ENCODE measurements at places on chromosomes 4 and X. TPM values are rescaled to one million over a fixed set of nuclear protein-coding genes. Genes with fewer than 3 reads are reported as not detected.

CTPS2 gene
- 10.3 TPM for polyA plus RNA-seq

L1CAM gene
- 2.1 TPM for polyA plus RNA-seq

- H3K4me1 ChIP-seq = no peaks in the 10 kb centered on the region
- H3K27me3 ChIP-seq = no peaks in the 10 kb centered on the region
- no peak overlapping the region for H3K4me3 ChIP-seq
- peak; percentile 26 for DNase-seq
- no peaks in the 10 kb centered on the region for H3K36me3 ChIP-seq
These were observed 58.5 kb downstream of the ASMT start for GRCh38 chrX:1673337-1673736.

DNA sequence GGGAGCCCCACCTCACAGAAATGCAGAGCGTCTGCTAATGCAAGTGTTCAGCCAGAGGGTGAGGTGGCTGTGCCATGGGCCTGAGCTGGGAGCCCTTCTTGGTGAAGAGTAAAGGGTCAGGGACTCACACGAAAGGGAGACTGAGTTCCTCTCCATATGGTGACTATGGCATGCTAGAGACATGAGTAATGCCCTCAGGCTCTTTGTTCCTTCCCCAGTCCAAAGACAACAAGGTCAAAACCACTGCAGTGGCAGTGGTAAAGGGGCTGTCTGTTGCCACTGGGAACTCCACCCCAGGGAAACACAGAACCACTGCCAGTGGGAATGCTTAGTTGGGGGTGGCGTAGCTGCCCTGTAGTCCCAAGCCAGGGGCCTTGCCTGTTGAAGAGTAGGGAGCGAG is 22.4 kb downstream of the RAB40AL start:
- H3K4me3 ChIP-seq = no peak overlapping the region
- H3K4me1 ChIP-seq = no peaks in the 10 kb centered on the region
- no peak for DNase-seq
- no peaks in the 10 kb centered on the region for H3K27me3 ChIP-seq

- no peaks in the 10 kb centered on the region for H3K4me1 ChIP-seq
- H3K27me3 ChIP-seq = no peaks in the 10 kb centered on the region
- H3K27ac ChIP-seq = no peak overlapping the region
- H3K4me3 ChIP-seq = no peak overlapping the region
- H3K36me3 ChIP-seq = no peaks in the 10 kb centered on the region
These were observed 28.8 kb upstream of the CFAP47 start for GRCh38 chrX:35890699-35891098.

DNA sequence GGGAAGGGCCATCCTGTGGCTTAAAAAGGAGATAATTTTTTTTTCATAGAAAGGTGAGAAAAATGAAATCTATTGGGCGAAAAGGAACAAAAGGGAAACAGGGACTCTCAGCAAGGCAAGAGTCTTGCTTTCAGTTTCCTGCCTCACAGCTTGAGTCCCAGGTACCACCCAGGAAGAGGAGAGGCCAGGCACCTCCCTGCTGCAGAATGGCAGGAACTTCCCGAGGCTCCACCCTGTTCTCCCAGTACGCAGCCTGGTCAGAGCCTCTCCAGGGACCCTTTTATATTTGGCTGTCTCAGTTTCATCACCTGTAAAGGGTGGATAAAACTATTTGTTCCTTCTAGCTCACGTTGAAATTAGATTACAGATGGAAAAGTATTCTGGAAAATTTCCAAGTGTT is 33.8 kb downstream of the UCHL1 start:
- H3K27ac ChIP-seq = no peak overlapping the region
- H3K27me3 ChIP-seq = no peaks in the 10 kb centered on the region
- H3K4me3 ChIP-seq = no peak overlapping the region
- no peaks in the 10 kb centered on the region for H3K36me3 ChIP-seq
- no peak for DNase-seq

All from small intestine (tissue), 16 donors.